T follicular helper cell (primary cell): ENCODE measurements at places on chromosomes 6 and 20.

- DNase-seq: no peak
Observed at GRCh38 chr6:168093071-168093505, 14.1 kb upstream of the FRMD1 start.

DNA sequence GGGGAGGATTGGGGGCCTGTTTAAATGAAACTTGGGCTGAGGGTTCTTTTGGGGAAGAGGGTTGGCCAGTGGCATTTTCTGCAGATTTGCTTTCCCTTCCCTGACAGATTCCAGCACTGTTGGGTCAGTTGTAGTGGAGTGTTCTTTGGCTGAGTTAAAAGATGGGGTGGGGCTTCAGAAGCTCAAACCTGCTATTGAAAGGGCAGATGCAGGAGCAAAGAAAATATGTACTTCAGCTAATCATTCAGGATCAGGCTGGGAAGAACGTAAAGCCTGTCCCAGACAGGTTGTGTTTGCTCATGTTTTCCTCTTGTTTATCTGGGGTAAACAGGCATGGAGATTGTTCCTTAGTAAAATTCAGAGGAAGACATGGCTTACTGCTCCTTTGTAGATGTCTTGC, 2.5 kb downstream of the SASH1 start:
- no peak for DNase-seq

- DNase-seq: no peak
Observed at GRCh38 chr6:319177-320131, 27.2 kb downstream of the DUSP22 start.

- DNase-seq: no peak
Observed at GRCh38 chr20:48051794-48052474, 266.7 kb upstream of the SULF2 start.

- no peak for DNase-seq
Observed at GRCh38 chr20:47311211-47311610, 45.3 kb downstream of the ZMYND8 start.

DNA sequence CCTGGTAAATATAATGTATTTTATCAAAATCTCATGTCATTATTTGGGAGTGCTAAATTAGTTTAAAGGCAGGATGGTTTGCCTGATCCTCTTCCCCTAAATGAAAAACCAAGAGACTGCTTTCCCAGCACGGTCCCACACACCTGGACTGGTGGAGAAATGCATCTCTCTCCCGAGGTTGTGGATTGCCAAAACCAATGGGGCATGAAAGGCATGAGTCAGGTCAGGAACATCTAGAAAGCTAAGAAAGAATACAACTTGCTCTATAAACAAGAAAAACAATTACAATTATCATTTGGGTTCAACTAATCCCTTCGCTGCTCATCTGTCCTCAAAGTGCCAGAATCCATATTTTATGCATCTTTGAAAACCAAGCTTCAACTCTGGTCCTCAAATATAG, 308.3 kb upstream of the IRAK1BP1 start:
- no peak for DNase-seq

GRCh38 chr6:45818655-45819054, 197.0 kb downstream of the CLIC5 start:
- DNase-seq: no peak

- no peak for DNase-seq
Observed at GRCh38 chr6:118786596-118787453, 107.1 kb upstream of the ASF1A start.

DNA sequence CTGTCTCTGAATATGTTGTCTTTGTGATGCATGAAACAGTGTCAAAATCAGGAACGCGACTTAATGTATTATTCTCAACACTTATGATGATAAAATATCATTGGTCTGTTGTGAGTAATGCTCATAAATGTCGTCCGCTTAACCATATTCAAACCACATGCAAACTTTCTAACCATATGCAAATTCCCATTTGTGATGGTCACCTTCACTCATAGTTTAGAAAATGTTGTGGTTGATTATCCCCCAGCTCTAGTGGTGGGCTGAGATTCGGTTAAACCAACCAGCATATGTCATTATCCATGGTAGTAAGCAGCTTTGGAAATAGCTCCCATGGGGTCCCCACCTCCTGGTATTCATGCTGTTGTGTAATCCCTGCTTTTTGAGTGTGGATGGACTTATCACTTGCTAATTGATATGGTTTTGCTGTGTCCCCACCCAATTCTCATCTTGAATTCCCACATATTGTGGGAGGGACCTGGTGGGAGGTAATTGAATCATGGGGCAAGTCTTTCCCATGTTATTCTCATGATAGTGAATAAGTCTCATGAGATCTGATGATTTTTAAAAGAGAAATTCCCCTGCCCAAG, 360.0 kb upstream of the TSHZ2 start:
- no peak for DNase-seq
